ENCODE measurements at places on chromosomes 11 and 22. TPM values are rescaled to one million over a fixed set of nuclear protein-coding genes. Genes with fewer than 3 reads are reported as not detected.

OR10D3 gene
- total RNA-seq = not detected

KRTAP5-5 gene
- total RNA-seq = not detected

DNA sequence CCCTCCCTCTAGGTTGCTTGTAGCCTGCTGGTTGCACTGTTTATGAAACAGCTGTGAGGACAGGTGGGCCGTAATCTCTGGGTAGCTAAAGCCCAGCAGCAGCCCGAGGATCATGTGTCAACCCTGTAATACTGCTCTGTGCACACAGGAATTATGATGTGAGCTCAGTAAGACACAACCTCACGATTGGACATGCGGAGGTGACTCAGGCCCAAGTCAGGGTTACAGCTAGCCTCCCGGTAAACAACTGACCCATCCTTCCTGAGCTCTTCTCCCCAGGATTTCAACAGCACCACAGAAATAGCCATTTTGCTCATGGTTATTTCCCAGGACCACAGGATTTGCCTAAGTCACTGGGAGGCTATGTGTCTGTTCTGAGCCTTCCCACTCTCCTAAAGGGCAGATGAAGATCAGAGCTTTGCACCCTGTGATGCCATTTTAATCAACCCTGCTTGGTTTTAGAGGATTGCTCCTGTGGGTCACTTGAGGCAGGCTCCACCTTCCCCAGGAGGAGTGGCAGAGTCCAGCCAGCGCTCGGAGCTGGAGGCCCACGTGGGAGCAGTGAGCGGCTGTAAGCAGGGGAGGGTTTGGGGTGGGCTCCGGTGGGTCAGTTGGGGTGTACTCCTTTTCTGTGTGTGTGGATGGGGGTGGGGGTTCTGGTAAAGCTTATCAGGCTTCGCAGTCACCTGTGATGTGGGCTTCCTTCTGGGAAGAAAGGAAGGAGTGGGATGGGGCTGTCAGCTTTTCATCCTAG is at the start of gene AMPD3:
TSS of gene AMPD3 (plus strand) at position 387 of the 754 bp plus-strand sequence. CDS start 6,256 bp downstream, outside the sequence.
- H3K36me3 ChIP-seq = no peaks in the 10 kb centered on the region
- H3K4me3 ChIP-seq = peak within 1 kb of the TSS; percentile 86
- H3K27me3 ChIP-seq = peaks cover 5% of the 10 kb centered on the region

RAC2 gene
- total RNA-seq = 592 TPM

DNA sequence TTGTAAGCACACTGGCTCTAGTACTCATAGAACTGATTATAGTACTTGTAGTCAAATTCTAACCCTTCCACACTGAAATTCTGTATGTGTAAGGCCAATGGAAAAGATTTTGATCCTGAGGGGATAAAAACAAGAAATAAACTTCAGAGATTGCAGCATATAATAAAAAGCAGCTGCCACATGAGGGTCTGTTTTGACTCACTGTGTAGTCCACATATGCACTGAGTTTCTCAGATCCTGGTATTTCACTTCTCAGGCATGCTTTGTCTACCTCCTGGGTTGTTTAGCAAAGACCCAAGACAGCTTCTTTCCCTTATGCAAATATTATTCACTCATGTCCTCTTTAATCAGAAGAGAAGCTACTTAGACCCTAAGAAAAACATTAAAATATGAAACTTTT is 71.1 kb upstream of the SLC5A12 start:
- H3K27ac ChIP-seq = no peak overlapping the region
- H3K4me3 ChIP-seq = no peak overlapping the region
- H3K27me3 ChIP-seq = no peaks in the 10 kb centered on the region
- H3K4me1 ChIP-seq = no peaks in the 10 kb centered on the region
- H3K36me3 ChIP-seq = no peaks in the 10 kb centered on the region

All from activated T-helper 1 cell treated with anti-CD3 and anti-CD28 coated beads, Interleukin-12 subunit alpha, Interleukin-12 subunit beta, Interleukin-2, Interleukin-4 antibody, amounts not matched to agents 30 ng/mL and 10 ng/mL and 1 ng/mL, durations not matched to agents 14 hours and 24 hours and 36 hours (primary cell).